Adrenal gland (tissue), 19 donors: ENCODE measurements at places on chromosomes 16 and 17. TPM values are rescaled to one million over a fixed set of nuclear protein-coding genes. Genes with fewer than 3 reads are reported as not detected.

The MYOCD gene
- 0.97 TPM for total RNA-seq

The SCGB1C2 gene
- not detected for total RNA-seq

The METTL16 gene
- 36.5 TPM for total RNA-seq

GRCh38 chr17:58281511-58282011, 826 bp upstream of the MPO start:
- DNase-seq: no peak
- no peak overlapping the region for H3K4me3 ChIP-seq
- H3K4me1 ChIP-seq: no peaks in the 10 kb centered on the region
- H3K27ac ChIP-seq: no peak overlapping the region
- H3K36me3 ChIP-seq: no peaks in the 10 kb centered on the region
- H3K27me3 ChIP-seq: peaks cover 8% of the 10 kb centered on the region

GRCh38 chr16:23996258-23996955, 160.6 kb downstream of the PRKCB start:
- H3K27ac ChIP-seq: no peak overlapping the region
- no peak overlapping the region for H3K4me3 ChIP-seq
- H3K4me1 ChIP-seq: no peaks in the 10 kb centered on the region
- H3K36me3 ChIP-seq: no peaks in the 10 kb centered on the region
- DNase-seq: no peak

DNA sequence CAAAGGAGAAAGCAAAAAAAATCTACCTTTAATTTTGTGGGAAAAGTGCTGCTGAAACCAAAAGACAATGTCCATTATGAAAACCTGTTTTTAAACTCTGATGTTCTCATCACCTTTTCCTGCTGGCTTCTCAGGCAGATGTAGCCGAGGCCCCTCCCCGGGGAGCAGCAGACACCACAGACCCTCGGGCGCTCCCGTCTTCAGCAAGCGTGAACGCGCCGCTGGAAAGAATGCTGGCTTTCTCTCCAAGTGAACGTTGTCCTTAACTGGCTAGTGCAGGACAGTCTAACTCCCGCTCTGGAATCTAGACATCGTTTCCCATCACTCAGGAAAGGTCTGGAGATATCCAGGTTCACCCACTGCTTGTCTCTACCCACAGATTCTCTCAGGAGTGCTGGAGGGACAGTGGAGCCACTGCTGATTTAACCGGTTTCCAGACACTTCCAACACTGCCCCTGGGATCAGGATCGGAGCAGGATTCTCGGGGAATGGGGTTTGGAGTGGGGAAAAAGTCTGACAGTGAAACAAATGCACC, 211.2 kb downstream of the RBFOX3 start:
- H3K4me3 ChIP-seq: no peak overlapping the region
- H3K27me3 ChIP-seq: peaks cover 40% of the 10 kb centered on the region
- no peaks in the 10 kb centered on the region for H3K36me3 ChIP-seq

DNA sequence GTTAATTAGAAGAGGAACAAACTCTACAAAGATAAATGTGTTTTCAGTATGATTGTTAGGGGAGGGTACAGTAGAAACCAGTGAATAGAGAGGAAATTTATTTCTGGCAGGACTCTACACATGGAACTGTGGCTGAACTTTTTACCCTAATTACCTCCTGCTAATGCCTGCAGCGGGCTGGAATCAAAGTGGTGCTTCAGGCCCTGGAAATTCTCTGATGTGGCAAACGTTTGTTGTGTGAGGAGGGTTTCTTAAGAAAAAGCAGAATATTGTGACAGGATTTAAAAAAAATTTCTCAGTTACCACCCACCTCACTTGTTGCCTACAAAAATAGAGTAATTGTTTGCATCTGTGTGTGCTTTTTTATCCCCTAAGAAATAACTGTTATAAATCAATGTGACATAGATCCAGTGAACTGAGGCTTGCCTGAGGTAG, 154.5 kb downstream of the BCAS3 start:
- H3K4me3 ChIP-seq: no peak overlapping the region
- H3K4me1 ChIP-seq: peaks cover 9% of the 10 kb centered on the region
- no peaks in the 10 kb centered on the region for H3K36me3 ChIP-seq

DNA sequence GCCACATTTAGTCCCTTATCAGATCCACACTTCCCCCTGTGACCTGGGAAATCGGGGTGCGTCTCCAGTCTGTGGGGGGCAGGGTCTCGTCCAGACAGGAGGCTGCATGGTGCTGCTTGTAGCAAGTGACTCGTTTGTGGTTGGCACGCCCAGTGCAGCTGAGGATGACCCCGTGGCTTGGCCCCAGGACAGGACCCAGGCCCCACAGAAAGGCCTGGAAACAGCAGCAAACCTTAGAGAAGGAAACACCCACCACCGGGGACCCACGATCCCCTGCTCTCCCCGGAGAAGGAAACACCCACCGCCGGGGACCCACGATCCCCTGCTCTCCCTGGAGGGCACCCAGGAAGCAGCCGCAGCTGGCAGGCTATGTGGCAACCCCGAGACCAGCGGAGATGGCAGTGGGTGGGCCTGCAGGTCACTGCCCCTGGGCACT, 8.2 kb upstream of the C16orf95 start:
- no peak overlapping the region for H3K4me3 ChIP-seq
- no peak for DNase-seq
- H3K27ac ChIP-seq: no peak overlapping the region

DNA sequence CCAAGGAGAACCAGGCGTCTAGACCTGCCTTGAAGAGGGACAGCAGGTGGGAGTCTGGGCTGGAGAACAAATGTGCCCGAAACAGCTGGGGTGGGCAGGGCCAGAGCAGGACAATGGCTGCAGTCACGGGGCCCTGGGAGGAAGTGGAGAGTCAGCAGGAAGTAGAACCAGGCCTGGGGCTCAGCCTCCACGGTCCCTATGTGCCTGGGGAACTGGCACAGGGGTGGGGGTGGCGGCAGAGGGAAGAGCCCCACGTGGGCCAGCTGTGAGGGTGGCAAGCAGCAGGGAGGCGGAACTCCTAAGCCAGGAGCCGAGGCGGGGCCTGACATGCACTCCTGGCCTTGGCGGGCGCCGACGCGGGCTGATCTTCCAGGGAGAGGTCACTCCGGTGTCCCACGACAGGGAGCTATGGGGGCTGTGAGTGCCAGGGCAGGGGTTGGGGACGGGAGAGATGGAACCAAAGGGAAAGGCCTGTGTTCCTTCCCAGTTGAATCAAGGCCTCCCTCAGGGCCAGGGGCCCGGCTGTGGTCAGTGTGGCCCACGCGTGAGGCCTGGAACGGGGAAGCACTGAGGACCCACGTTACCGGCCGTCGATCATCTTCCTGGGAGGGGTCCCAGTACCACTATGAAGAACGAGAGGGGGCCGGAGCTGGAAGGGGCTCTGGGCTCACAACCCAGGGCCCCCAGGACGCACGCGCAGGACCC, 42.7 kb downstream of the TIMM22 start:
- H3K4me3 ChIP-seq: no peak overlapping the region
- H3K4me1 ChIP-seq: peaks cover 14% of the 10 kb centered on the region
- peak; percentile 82 for DNase-seq
- H3K36me3 ChIP-seq: no peaks in the 10 kb centered on the region

GRCh38 chr16:87790292-87791100, 24.7 kb upstream of the KLHDC4 start:
- peak; percentile 47 for DNase-seq
- H3K27ac ChIP-seq: no peak overlapping the region
- no peak overlapping the region for H3K4me3 ChIP-seq
